Fibroblast of villous mesenchyme (primary cell): ENCODE measurements at places on chromosomes 16 and 17. TPM values are rescaled to one million over a fixed set of nuclear protein-coding genes. Genes with fewer than 3 reads are reported as not detected.

The ESRP2 gene
- total RNA-seq: under 0.01 and 0.86 TPM in 2 replicates

The TUBB3 gene
- total RNA-seq: 95.9 and 128 TPM in 2 replicates

The CNGB1 gene
- total RNA-seq: not detected in 2 replicates

The CASKIN1 gene
- total RNA-seq: under 0.01 and 0.86 TPM in 2 replicates

The MYO18A gene
- total RNA-seq: 59.6 and 61.2 TPM in 2 replicates

The PLA2G10 gene
- not detected in 2 replicates for total RNA-seq

The TGFB1I1 gene
- total RNA-seq: 121 and 153 TPM in 2 replicates

The JUP gene
- total RNA-seq: 29.8 and 83.8 TPM in 2 replicates

The CCL1 gene
- not detected in 2 replicates for total RNA-seq

The SLC35G6 gene
- not detected in 2 replicates for total RNA-seq

GRCh38 chr16:15856901-15857698, at the start of gene MYH11:
Gene MYH11 (minus strand): TSS chr16:15857028. CDS start chr16:15838252, 18,776 bp downstream.
- no peak for DNase-seq

DNA sequence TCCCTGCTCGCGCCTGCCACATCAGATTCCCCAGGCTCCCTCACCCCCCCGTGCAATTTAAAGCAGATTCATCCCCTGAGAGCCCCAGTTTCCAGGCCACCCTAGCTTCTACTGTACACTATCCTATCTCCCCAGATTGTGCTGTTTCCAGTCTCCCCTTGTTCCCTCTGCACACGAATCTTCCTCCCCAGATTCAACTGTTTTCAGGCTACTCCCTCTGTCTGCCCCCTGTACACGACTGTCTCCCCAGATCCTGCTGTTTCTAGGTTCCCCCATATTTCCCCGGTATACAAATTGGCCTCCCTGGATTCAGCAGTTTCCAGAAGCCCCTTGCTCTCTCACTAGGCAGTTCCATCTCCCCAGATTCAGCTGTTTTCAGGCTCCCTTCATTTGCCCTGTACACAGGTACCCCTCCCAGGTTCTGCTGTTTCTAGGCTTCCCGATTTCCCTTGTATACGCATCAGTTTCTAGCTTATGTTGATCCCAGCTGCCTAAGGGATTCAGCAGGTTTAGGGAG, 22.9 kb downstream of the COPZ2 start:
- no peak for DNase-seq

- peak; percentile 75 for DNase-seq
Observed at GRCh38 chr17:1720856-1721386, 3.6 kb upstream of the WDR81 start.

DNA sequence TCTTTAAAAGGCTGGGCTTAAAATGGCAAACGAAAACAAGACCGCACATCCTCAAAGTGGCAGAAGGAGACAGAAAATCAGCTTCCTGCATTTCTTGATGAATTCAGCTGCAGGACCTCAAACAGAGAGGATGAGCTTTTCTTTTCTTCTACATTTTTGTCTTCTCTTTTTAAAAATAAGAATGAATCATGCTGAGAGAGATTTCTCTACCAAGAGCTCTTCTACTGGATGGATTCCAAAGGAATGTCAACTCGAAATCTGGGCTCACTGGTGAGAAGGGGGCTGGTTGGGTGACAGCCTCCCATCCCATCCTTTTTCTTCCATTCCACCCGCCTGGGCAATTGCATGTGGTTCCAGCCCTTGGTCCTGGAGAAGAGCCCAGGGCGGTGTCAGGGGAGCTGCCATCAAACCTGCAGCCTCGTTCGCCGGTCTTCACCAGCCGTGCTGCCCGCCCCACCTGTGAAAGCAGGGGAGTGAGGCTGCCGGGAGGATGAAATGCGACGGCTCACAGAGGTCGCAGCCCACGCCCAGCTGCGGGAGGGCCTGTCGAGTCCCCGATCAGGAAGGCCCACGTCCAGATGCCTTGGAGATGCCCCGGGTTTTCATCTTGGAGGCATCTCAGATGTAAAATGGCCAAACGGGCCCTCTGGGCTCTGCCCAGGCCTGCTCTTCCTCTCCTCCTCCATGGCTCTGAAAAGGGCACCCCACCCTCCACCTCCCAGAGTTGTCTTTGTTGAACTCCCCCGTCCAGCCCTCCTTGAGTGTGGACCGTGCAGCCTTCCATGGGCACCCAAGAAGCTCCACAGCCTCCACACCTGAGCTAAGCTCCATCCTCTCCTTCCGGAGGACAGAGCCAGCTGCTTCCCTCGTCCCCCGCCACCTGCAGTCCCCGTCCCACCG, 121.9 kb downstream of the FOXL1 start:
- no peak for DNase-seq

DNA sequence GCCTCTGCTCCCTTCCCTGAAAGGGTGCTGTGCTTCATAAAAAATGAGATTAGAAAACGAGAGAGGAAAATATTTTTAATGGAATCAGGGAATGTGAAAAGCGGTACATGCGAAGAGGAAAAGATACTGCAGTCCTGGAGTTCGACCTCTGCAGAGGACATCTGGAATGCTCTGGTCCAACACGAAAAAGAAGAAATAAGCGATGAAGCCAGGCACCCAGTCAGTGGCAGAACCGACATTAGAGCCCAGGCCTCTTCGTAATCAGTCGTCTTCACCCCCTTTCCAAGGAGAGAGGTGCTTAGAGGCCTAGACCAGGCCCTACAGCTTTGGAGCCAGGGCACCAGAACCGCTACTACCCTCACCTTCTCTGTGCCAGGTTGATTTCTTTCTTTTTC, 459 bp upstream of the MARCHF10 start:
- no peak for DNase-seq

GRCh38 chr17:17994271-17995069, 21.8 kb downstream of the DRC3 start:
- peak; percentile 28 for DNase-seq

- DNase-seq: peak; percentile 96
Observed at GRCh38 chr17:59361386-59361785, 29.9 kb downstream of the YPEL2 start.

DNA sequence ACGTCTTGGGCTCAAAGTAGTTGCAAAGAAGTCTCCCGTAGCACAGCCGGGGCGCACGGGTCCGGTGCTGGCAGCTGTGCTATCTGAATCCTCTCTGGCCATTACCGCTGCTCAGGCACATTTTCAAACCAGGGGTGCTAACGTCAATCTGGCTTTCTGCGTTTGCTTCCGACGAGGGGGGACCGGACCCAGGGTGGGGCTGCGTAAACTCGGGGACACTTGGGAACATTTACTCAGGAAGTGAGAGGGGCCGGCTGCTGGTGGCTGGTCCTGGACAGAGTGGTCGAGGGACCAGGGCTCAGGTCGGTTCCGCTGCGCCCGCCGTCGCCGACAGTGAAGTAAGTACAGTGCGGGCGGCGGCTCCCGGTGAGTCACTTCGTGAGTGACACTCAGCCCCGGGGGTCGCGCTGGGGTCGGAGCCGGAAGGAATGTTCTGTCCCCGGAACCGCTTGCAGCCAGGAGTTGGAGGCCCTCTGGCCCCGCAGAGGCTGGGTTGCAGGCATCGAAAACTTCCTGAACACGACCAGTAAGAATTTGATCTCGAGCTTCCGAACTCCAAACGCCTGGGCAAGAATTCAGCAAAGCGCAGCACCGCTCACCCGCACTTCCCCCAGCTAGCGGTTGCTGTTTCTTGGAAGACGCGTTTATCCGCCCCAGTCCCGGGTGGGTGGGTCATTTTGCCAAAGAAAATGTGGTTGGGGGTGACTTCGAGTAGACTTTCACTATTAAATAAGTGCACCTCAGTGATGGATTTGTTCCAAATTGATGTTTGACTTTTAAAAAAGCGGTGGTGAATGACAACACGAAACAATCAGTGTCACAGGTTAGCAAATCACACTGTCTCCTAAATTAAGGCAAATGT, 1.4 kb upstream of the HS3ST3B1 start:
- peak; percentile 61 for DNase-seq

GRCh38 chr17:43324205-43324893, 74.4 kb upstream of the ARL4D start:
- DNase-seq: no peak

DNA sequence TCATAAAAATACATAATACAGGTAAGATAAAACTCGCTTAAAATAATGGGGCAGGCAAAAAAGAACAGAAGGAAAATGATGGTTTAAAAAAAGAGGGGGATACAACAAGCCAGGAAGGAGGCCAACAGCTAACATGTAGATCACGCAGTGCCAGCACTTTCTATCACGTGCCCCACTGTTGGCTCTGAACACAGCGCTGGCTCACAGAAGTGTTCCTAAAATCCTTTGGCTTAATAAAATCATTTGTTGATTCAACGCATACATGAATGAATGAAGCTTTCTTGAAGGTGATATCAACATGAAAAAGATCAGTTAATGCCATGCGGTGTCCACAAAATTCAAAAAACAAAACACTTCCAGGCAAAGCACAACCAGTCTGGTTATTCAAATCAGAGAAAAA, 8.5 kb downstream of the ITGAE start:
- DNase-seq: no peak

DNA sequence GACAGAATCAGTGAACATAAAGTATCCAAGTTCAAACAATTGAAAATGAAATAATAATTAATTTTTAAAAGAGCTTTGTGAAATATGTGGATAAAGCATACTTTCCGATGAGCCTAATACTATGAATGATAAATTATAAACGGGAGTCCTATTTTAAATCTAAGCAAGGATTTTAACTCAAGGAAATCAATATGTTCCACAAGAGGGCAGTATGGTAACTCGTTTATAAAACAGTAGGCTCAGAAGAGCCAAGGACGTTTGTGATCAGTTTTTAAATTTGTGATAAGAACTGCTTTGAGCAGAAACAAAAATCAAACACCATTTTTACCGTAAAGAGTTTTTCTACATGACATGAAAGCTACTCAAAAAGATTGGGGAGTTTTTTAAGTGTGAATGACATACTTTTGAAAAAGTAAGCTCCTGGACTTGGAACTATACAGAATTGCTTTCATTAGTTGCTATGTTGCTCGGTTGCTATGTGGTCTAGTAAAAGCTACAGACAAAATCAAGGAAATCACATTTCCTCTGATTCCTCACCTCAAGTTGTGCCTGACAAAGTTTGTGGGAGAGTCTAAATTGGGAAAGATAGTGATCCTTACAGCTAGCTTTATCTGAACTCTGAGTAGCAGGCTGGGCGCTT, 11.8 kb upstream of the TEKT1 start:
- DNase-seq: peak; percentile 55

DNA sequence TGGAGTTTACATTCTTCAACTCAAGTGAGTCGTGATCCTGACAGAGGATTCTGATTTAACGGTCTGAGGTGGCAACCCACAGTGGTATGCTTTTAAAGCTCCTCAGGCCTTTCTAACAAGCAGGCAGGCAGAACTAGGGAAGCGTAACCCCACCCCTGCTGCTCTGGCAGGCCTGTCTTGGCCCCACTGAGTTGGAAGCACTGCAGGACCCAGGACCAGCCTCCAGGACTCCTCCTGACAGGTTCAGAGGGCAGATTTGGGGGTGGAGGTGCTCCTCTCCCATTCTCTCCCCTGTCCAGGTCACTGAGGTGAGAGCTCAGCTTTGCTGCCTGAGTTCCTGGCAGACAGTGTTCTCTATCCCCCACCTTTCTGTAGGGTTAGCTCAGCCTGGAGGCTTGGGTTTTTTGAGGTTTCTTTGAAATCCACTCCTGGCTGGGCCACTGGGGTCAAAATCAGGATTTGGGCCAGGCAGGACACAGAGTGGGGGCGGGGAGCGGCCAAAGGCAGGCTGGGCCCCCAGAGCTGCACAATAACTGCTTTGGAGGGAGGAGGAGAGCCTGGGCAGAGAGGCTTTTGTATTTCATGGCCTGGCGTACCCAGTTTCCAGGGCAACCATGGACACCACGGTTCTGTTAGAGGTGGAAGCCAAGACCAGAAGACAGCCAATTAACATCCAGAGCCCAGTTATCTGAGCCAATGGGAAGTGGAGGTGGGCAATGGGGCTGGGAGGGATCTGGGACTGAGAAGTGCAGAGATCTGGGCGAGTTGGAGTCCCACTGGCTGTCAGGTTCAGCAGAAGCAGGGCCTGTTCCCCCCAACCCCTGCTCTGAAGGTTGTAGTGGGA, 9.5 kb downstream of the MRPL27 start:
- DNase-seq: peak; percentile 38

GRCh38 chr17:55641676-55642081, 81.0 kb downstream of the TMEM100 start:
- peak; percentile 82 for DNase-seq

DNA sequence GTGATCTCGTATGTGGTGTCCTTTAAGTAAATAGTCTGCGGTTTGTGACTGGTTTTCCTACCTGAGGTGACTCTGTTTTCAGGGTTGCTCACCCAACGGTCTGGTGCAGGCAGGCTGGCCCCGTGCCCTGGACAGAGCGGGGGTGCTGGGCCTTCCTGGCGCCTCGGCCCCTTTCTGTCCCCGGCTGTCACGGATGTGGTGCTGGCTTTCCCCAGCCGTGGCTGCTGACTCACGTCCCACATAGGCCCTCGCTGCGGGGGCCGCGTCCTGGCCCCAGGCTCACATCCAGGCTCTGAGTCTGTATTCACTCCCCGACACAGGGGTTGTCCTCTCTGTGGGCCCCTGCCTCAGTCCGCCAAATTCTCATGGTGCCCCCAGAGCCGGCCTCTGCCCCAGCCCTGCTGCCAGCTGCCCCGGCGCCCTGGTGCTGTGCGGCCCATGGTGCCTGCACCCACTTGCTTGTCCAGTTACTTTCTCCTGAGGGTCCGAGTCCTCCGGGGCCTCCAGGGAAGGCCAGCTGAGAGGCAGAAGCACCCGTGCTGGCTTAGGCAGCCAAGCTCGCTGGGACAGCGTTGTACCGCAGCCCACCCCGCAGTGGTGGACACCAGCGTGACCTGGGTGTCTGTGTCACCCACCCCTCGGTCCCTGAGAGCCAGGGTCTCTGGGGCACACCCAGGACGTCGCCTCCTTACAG, 5.9 kb downstream of the CHMP6 start:
- no peak for DNase-seq

GRCh38 chr16:57893559-57894389, 77.2 kb downstream of the CNGB1 start:
- peak; percentile 74 for DNase-seq

DNA sequence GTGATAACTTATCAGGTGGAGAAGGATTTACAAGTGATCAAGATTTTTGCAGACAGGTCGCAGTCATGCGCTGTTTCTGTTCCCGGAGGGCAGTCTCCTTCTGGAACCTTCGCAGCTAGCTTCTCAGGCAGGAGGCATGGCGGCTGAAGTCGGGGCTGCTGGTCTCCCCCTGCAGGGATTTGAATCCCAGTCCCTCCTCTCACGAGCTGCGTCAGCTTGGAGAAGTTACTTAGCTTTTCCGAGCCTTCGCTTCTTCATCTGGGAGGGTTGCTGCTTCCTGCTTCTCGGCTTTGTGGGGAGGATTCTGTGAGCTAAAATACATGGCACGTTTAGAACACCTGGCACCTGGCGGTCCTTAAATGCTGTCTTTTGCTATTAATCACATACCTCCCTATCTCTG, 287.8 kb upstream of the FOXF1 start:
- DNase-seq: peak; percentile 65

DNA sequence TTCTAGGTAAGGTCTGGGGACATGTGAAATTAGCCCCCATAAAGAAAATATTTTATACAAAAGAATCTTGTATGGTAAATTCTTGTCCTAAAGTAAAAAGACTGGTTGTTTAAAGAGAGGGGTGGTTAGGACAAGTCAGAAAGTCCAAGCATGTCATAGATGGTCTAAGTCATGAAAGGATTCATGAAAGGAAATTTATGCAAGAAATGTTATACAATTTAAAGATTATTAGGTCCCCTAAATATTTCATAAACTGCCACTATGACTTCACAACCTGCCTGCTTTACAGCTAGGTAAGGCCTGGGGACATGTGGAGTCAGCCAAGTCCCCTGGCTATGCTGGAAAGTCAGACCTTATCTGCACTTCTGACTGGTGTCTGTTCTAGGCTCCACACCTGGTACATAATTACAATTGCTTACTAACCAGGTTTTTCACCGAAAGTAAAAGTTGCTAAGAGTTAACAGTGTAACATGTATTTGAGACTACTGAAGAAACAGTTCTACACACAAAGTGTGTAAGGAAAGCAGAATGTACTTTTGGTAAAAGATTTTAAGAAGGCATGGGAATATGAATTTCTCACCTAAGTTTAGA, 17.0 kb downstream of the N4BP1 start:
- DNase-seq: no peak
